ENCODE measurements at places on chromosomes 12 and 14. TPM values are rescaled to one million over a fixed set of nuclear protein-coding genes. Genes with fewer than 3 reads are reported as not detected.

The CMA1 gene
- not detected for total RNA-seq

The AQP6 gene
- not detected for total RNA-seq

The ANKS1B gene
- 9.5 TPM for total RNA-seq

The MUCL1 gene
- not detected for total RNA-seq

GRCh38 chr14:105080161-105080560, 14.9 kb upstream of the GPR132 start:
- DNase-seq, result no peak

DNA sequence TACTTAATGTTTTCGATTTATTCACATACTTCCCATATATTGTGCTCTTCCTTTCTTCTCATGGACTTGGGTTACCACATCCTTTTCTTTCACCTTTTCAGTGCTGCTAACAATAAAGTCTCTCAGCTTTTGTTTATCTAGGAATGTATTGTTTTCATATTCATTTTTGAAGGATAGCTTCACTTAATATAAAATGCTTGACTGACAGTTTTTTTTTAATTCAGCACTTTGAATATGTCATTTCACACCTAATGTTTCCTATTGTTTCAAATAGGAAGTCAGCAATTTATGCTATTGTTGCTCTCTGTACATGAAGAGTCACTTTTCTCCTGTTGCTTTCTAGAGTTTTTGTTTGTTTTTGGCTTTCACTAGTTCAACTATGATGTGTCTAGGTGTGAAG, 738.3 kb upstream of the STXBP6 start:
- no peak for DNase-seq

- no peak for DNase-seq
Measured at GRCh38 chr12:3205742-3206519, 128.8 kb downstream of the TSPAN9 start.

The IL22 gene
- not detected for total RNA-seq

DNA sequence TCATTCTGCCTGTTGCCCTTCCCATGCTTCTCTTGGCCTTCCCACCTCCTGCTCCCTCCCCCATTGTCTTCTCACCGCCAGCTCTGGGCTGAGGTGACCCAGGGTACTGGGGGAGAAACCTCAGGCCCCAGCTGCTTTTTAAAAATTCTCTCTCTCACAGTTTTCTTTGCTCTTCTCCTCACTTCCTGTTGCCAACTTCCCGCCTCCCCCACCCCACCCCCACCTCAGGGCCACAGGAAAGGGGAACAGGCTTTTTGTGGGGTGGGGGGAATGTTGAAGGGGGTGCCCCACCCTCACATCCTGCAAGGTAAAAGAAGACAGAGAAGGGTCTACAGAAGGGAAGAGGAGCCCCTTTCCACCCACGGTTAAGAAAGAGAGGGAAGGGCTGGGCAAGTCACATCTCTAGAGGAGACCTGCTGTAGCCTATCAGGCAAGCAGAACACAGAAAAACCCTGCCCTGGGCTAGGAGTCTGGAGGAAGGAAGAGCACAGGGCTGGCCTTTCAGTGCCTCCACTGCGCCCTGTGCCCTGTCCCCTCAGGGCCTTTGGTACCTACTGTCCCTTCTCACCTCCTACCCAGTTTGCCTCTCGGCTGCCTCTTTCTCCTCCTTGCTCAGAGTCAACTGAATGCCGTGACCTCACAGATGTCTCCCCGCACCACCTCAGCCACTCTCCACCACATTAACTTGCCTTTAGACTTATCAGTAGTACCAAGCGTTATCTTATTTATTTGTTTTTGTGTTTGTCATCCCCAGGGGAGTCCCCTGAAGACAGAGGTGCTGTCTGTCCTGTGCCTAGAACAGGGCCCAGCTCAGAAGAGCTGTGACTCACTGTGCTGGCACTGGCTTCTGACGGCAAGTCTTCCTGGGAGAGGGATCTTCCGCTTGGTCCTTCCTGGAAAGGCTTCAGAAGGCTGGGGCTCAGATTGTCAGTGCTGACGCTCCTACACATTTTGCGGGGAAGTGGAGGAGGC, 1.7 kb downstream of the ARHGAP9 start:
- DNase-seq, result peak; percentile 57

The ARHGAP9 gene
- 403 TPM for total RNA-seq

The DAO gene
- total RNA-seq, result not detected

DNA sequence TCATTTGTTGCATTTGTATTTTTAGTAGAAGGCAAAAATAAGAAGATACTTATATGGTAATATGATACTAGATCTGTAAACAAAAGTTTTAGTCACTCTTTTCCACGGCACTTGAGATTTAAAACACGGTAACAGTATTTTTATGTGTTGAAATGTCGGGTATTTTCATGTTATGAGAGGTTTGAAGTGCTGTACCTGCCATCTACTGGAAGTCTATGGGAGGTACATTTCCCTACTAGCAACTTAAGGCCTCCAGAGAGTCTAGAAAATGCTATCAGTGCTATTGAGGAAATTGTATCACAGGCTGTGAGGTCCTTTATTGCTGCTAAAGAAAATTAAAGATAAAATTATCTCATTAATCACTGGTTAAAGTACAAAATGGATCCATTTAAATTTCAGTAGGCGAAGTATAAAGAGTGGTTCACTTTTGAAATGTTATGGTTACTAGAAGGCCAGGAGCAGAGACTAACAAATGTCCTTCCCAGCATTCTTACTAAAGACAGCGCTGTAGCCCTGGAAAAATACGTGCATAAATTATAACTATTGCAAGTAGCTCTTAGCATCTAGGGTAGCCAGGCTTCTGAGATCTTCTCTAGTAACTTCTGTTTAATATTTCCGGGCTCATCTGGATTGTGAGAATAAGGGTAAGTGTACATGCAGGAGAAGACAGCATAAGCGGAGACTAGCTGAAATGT, 77.6 kb upstream of the PRKD1 start:
- no peak for DNase-seq

The UNC119B gene
- 10.9 TPM for total RNA-seq

- peak; percentile 30 for DNase-seq
Measured at GRCh38 chr12:28550757-28551704, 360.8 kb downstream of the CCDC91 start.

- no peak for DNase-seq
Measured at GRCh38 chr14:35474323-35474722, 59.6 kb upstream of the INSM2 start.

DNA sequence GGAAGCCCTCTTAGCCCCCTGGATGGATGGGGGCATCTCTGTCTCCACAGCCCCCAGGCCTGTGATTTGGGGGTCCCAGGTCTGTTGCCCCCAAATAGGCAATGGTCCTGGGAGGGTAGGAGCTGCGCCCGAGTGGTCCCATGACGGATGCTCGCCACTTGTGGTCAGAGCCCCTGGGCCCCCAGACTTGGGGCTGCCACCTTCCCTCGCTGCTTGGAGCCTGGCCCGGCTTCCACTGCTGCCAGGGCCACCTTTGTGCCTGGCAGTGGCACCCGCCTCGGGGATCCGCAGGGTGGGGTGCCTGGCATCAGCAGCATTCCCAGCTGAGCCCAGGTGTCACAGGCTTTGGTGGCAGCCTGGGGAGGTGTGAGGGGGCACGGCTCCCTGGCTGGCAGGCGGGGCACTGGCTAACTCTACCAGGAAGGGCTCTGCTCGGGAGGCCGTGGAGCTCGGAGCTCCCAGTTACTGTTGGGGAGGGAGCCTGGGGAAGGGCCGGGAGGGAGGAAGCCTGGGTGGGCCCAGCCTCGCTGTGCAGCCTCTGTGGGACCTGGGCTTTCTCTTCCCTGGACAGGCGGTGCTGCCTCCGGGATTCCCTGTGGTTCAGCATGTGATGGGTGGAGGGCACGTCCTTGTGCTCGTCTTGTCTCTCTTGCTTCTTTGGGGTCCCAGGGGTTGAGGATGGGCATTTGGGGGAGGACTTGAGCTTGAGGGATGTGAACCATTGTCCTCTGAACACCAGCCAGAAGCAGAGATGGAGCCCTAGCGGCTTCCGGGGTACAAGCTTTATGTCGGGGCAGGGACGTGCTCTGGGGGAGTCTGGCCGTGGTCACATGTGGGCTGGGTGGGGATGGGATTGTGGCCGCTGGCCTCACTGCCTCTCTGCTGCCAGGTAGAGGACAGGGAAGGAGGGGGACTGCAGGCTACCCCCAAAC, 5.4 kb downstream of the KIF26A start:
- no peak for DNase-seq

DNA sequence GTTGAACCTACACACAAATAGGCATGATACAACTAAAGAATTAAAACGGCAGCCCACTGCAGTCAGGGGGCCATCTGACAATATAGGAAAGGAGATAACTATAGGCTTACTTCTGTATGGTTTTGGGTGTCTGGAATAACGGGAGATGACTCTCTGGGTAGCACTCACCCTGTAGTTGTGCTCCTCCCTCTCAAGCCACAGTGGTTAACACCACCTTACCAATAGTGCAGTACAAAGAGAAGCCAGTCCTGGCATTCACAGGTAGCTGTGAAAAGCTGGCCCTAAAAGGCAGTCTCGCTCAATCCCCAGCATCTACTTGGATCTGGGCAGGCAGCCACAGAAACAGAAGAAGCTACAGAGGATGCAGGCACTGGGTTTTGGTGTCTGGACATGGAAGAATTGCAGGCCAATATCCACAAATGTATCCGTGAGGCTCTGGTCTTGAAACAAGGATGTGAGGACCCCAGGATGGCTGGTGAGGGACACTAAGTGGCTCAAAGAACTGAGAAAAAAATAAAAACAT, 93.0 kb downstream of the DPF3 start:
- no peak for DNase-seq

The OTOGL gene
- total RNA-seq, result not detected

- DNase-seq, result no peak
Measured at GRCh38 chr12:98402091-98402490, 113.3 kb upstream of the TMPO start.

DNA sequence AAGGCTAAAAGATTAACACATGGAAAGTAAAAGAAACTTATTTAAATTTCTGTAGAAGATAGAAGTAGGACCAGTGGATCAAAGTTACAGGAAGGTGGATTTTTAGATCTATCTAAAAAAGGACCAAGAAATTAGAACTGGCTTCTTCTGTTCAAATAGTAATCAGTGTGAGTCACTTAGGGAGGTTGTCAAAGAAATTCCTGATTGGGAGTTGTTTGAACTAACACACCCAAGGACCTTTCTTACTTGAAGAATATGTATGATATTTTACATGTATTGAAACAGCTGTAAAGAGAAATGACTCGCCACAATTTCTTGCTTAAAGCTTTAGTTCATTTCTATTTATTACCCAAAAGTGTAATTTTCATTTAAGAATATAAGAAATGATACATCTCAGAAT, 256.9 kb downstream of the RAD51B start:
- DNase-seq, result no peak

The ACOT4 gene
- total RNA-seq, result 1.1 TPM

- DNase-seq, result no peak
Measured at GRCh38 chr14:67270145-67270753, 29.0 kb downstream of the PALS1 start.

DNA sequence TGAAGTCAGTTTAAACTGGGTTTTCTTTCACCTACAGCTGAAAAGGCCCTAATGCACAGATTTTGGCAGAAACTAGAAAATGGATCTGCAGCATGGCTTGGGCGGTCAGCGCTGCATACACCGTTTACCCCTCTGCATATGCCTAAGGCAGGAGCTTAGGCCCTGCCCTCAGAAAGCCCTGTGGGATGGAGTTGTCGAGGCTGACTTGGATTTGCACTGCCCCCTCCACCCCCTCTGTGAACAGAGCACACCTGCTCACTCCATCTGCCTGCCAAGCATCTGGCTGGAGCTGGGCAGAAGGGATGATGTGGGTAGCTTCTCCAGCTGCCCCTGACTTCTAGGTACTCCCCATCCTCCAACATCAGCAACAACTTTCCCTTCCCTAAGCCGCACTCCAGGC, 41.9 kb downstream of the TTC7B start:
- DNase-seq, result no peak

GRCh38 chr12:117048585-117048904, 50.7 kb downstream of the TESC start:
- no peak for DNase-seq

The PLEKHD1 gene
- 0.25 TPM for total RNA-seq

- DNase-seq, result no peak
Measured at GRCh38 chr12:115623764-115624334, 653.6 kb downstream of the MED13L start.
